Occipital lobe (tissue), 3 donors: ENCODE measurements at places on chromosomes 2 and 18.

- no peak for DNase-seq
Measured at GRCh38 chr2:221818616-221819320, 246.7 kb upstream of the EPHA4 start.

DNA sequence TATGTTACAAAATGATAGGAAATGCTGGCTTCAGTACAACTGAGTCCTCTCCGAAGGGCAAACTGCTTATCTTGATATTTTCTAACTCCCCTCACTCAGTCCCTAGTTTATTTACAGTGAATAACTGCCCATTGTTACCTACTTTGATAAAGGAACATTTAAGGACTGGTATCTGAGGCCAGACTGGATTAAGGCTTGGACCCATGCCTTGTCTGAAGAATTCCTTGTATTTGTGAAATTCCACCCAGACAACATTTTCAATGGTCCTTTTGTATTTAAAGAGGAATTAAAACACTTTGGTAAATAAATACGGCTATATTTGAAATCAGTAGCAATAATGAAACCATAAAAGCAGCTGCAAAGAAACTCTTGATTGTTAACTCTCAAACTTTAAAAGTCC, 58.3 kb downstream of the PELI1 start:
- no peak for DNase-seq

DNA sequence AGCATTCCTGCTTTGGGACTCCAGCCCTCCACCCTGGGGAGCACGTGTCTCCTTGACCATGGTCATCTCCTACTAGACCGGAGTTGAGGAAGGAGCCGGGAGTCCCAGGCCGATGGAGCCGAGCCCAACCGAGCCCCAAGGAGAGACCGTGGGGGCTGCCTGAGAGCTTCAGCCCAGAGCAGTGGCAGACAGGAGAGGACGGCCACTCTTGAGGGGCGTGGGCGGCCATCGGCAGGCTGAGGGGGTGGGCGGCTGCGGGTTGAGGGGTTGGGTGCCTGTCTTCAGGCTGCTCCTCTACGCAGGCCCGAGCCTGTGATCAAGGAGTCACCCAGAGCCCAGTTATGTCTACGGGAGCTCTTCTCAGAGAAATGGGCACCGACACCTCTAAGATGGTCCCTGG, 158.7 kb downstream of the PXDN start:
- no peak for DNase-seq

DNA sequence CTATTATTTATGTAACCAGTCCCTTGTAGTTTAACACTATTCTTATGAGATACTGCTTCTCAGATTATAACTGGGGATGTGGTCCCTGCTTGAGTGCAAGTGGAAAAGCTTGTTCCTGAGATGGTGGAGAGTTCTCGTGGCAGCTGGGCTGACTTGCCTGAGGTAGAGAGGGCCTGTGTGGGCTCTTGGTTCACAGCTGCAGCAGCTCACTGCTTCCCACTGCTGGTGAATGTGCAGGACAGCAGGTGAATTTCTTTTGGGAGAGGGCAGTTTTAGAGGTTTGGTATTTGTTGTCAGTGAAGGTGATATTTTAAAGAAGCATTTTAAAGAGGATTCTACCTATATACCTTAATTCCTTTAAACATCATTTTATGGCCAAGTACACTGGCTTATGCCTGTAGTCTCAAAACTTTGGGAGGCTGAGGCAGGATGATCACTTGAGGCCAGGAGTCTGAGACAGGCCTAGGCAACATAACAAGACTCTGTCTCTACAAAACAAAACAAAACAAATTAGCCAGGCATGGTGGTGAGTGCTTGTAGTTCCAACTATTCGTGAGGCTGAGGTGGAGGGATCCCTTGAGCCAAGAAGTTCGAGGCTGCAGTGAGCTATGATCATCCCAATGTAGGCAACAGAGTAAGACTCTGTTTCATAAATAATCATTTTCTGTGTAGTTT, 94.8 kb downstream of the MTA3 start:
- peak; percentile 42 for DNase-seq

DNA sequence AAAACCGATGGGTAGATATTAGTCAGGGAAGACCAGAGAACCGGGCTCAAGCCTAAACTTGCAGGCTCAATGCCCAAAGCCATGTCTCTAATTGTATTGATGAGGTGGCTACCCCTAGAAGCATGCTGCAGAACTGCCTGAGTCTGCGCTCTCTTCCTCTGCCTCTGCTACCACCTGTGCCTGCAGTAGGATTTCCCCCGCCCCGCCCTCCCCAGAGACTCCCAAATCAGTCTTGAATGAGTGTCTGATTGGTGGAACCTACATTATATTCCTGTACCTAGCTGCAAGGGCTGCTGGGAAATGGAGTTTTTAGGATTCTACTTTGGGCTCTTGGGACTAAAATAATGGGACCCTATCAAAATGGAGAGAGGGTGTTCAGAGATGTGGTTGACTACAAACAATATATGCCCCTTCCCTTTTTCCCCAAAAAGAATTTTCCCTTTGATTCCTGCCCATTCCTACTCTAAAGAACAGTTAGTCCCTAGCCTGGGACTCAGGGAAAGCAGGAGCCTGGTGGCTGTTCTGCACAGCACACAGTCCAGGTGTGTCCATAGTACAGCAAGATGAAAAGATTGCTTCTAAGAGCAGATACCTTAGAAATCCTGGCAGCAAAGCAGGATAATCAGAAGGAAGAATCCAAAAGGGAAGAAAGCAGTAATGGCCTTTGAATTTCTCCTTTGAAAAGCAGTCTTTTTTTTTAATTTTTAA, 12.5 kb downstream of the GRP start:
- DNase-seq = no peak

- no peak for DNase-seq
Measured at GRCh38 chr2:220572385-220572784, 945.0 kb downstream of the SLC4A3 start.

DNA sequence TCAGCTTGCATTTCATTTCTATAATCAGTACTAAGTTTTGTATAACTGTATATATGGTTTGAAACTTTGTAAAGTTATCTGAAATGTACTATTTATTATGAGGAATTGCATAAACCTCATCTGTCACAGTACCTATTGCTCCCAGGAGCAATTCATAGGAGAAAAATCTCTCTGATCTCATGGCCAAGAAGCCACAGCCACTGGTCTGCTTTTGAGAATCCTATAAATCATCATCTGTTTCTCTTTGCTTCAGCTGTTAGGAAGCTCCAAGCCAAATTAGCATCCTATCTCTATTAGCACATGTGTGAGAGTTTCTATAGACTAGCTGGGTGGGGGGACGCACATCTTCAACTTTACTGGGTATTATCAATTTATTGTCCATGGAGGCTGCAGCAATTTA, 210.3 kb downstream of the CYP26B1 start:
- no peak for DNase-seq

GRCh38 chr18:80175451-80176204, 66.6 kb downstream of the ADNP2 start:
- no peak for DNase-seq

DNA sequence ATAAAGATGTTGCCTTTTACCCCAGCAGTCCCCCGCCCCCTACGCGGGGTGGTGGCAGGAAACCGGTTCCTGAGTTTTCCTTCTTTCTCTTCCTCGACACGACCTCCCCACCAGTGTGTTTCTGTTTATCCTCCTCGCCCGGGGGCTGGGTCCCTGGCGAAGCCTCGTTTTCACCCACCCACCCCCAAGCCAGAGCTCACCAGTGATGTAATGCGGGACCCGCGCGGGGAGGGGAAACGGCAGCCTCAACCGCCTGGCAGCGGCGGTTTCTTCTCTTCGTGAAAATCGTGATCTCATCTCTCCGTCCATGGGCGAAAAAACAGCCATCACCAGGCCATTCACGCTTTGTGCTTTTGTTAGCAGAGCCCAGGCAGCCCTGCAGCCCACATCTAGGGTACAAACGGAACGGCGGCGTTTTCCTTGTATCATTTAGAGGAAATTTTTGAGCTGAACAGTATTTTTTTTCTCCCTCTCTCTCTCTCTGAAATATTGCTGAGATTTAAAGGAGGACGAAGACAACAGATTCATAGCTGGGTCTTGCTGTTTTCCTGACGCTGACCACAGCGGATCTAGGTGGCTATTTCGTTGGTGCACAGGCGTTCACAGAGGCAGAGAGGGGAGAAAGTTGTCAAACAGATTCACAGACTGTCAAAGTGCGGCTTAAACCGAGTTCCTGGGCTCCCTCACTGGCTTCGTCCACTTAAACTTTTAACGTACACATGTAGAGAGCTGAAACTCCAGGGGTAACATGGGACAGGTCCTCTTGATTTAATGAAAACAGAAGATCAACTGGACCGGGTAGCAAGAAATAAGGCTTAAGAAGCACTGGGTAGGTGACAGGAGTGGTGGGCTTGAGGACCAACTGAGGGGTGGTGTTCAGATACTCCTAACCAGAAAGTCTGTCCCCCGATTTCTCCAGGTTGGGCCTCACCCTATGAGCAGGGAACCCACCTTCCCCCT, 21.9 kb upstream of the PAX3 start:
- DNase-seq = no peak

DNA sequence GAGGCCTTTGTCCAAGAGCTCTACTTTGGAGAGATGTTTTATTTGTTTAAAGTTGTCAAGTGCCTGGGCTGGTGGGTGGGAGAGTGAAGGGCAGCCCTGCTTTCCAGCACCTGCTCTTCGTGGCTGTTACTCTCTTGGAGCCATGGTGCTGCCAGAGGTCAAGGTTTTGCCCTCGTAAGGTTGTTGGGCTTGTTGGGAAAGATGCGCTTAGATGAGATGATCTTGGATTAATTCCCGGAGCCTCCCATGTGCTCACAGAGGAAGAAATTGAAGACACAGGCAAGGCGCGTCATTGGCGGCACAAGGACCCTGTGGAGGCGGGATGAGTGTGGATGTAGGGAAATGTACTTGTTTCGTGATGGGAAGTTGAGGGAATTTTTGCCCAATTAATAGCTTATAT, 27.9 kb downstream of the ZCCHC2 start:
- DNase-seq = no peak

DNA sequence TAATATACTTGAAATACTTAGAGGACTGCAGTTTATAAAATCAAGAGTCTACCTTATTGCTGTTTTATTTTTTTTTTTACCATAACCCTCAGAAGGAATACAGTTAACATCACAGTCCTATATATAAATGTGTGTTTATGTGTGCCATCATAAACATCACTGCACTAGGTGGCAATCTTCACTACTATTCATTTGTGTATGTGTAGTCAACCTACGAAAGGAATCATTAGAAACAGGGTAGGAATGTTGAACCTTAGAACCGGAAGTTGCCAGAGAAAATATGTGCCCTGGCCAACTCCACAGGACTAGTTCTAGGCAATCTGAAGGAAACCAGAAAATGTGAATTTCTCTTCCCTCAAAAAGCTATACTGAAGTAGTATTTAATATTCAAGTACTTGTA, 3.4 kb downstream of the GEN1 start:
- no peak for DNase-seq

DNA sequence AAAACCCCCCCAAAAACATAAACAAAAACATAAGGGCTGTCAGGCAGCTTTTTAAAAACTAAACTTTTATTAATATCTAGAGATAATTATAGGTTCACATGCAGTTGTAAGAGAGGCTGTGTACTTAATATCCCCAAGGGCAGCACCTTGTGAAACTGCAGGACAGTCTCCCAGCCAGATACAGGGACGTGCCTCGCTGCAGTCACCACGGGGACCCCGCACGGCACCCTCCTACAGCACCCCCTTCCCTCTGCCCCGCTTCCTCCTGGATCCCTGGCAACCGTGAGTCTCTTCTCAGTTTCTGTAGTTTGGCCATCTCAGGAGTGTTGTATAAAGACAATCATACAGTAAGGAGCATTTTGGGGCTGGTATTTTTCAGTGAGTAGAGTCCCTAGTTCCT, 6.8 kb upstream of the COLEC11 start:
- no peak for DNase-seq

GRCh38 chr18:55529581-55529980, 58.4 kb downstream of the TCF4 start:
- DNase-seq = no peak

DNA sequence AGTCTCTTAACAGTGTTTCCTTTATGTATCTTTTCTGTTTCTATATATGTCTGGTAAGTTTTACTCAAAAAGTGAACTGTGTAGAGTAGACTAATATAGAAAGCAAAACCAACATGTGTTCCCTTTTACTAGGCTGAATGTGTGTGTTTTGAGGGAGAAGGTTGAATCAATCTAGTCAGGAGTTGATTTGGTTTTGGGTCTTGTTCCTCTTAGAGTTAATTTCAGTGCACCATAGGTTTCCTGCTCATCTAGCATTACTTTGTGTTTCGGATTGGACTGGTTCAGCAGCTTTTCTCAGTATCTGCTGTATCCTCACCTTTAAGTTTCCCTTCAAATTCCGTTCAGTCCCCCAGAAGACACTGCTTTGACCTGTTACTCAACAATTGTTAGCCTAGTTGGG, 52.0 kb upstream of the TRIM43 start:
- DNase-seq = no peak

DNA sequence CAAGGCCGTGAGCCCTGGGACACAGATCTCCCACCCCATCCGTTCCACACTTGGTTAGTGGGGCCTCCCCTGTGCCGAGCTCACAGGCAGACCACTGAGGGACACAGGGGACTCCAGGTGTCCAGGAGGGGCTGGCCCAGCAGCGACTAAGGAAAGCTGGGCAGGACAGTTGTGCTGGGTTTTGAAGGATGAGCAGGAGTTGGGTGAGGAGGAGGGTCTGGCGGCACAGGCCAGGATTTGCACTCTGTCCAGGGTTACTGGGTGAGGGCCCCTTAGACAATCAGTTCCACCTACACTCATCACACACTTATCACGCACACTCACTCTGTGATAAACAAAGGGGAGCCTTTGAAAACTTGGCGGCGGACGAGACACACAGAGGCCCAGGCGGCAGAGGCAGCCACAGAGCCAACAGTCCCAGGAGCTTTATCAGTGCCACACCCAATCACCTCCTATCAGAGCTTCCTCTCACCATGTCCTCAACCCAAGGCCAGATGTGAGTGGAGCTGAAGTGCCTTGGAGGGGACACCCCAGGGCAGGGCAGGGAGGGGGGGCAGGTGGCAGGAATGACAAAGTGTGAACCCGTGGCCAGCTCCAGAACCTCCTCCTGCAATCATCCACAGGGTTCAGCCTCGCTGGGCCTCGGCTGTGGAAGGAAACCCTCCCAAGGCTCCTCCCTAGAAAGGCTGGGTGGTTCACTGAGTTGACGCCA, 26.6 kb downstream of the BIN1 start:
- no peak for DNase-seq

DNA sequence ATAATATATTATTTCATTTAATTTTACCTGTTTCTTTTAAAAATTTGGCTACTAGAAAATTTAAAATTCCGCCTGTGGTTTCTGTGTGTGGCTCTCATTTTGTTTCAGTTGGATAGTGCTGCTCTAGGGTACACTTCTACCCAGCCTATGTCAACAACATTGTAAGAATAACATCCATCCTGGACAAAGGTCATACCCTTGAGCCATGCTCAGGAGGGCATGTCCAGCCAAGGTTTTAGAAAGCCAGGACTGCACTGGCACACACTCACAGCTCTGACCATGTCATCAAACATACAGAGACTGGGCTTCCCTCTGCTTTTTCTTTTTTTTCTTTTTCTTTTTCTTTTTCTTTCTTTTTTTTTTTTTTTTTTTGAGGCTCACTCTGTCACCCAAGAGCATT, 96.1 kb downstream of the CTIF start:
- DNase-seq = no peak

GRCh38 chr2:136281281-136282114, 163.5 kb upstream of the CXCR4 start:
- no peak for DNase-seq

GRCh38 chr2:15989559-15989958, 49.2 kb downstream of the MYCN start:
- DNase-seq = no peak

- no peak for DNase-seq
Measured at GRCh38 chr2:22694856-22695255, 690.1 kb upstream of the KLHL29 start.

- DNase-seq = no peak
Measured at GRCh38 chr2:102483086-102483485, 10.1 kb downstream of the SLC9A4 start.

- no peak for DNase-seq
Measured at GRCh38 chr2:217242947-217243346, 383.1 kb upstream of the TNP1 start.
